Activated naive CD8-positive, alpha-beta T cell treated with anti-CD3 and anti-CD28 coated beads, Interleukin-2, amount 10 ng/mL, durations not matched to agents 7 days and 5 days (primary cell): ENCODE measurements at places on chromosomes 1 and 21.

DNA sequence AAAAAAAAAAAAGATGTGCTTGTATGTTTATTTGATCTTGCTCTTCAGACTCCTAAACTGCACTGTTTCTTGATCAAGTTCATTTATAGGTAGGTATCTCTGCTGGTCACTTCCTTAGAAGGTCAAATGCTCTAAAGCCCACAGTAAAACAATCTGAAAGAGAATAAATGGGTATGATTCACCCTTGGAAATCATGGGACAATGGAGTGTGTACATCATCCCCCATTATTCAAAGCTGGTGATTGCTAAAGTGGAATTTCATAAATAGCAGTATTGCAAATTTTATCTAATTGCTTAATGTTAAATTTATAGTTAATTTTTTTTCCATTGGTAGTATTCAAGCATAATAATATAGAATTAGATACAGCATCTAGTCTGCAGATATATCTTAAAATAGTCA lies 53.4 kb downstream of the MIER1 start:
- DNase-seq = no peak

DNA sequence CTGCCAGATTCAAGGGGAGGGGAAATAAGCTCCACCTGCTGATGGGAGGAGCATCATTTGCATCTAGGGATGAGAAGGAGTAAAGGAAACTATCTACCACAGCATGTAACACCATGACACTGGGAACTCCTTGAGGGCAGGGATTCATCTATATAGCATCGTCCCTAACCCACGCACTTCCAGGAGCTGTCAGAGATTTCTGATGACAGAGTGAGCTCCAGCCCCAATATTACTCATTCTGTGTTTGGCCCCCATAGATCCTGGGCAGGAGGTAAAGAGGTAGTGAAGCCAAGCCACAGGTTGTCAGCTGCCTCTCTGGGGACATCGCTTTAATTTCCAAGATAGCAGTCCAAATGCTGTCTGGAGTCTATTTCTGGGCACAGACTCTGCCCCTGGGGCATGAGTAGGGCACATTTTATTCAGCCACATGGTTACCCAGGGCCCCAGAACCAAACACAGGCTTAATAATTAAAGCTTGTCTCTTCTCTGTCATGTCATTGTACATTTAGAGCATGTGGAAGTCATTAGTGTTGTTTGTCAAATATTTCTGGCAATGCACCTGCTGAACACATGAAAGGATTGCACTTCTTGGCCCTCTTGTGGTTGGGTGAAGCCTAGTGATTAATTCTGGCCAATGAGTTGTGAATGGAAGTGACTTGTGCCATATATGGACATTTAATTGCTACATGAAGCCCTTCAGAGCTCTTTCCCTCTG lies 105.9 kb upstream of the POU3F1 start:
- DNase-seq = no peak

DNA sequence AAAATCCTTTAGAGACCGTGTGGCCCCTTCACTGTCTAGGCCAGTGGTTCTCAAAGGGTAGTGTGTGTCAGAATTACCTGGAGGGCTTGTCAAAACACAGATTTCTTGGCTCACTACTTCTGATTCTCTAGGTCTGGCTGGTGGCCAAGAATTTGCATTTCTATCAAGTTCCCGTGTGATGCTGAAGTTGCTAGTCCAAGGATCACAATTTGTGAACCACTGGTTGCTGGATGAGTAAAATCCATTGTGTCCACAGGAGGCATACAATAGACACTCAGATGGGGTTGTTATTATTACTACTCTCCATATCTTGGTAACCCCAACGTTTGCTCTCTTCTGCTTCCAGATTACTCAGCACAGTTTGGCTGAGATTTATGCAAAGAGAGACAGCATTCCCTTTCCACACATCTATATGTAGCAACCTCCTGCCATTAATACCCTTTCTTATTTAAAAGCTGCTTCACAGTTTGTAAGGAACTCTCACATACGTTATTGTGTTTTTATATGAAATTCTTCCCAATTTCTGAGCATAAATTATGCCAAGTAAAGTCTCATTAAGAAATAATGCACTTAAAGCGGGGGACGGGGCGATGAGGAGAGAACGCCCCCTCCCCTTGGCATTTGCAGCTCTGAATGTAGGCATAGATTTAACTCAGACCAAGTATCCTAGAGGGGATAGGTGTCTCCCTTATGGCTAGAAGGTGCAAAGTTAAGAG lies 720 bp upstream of the TMCC2 start:
- no peak for DNase-seq

DNA sequence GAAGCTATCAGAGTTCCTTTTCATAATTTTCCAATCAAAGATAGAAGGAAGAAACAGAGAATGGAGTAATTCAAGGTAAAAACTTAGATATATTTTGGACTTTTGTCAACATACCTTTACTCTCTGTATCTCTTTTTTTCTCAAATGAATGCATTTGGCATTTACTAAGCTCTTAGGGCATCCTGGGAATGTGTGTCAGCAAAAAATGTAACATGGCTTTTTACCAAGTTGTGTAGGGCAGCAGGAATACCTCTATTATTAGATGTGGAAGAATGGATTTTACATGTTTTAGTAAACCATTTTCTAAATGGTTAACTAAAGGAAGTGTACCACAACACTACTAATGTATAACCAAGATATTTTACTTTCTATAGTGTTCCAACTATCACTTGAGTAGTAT lies 4.2 kb upstream of the COL11A1 start:
- no peak for DNase-seq

- no peak for DNase-seq
These were observed 155.5 kb upstream of the FGGY start for GRCh38 chr1:59141267-59141863.

DNA sequence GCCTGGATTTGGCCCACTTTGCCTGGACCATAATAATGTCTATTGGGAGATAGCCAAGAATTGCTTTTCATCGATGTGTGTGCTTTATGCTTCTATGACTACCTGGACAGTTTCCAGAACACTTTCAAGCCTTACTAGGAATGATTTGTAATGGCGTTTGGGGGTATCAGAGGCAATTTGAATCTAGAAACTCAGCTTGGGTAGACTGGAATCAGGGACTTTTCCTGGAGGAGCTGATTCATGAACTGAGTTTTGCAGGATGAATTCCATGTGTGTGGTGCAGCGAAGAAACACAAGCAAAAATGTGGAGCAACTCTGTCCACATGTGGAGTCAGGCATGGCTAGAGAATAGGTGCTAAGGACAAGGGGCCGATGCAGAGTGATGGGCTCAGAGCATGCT lies 11.9 kb upstream of the TMEM61 start:
- DNase-seq = no peak

- DNase-seq = no peak
These were observed 749 bp upstream of the TMEM39B start for GRCh38 chr1:32071758-32072621.

- no peak for DNase-seq
These were observed 32.8 kb upstream of the S1PR1 start for GRCh38 chr1:101203820-101204540.
